ENCODE measurements at places on chromosomes 6 and 20. TPM values are rescaled to one million over a fixed set of nuclear protein-coding genes. Genes with fewer than 3 reads are reported as not detected.

HLA-DQB2 gene
- total RNA-seq = not detected

FAM217A gene
- not detected for total RNA-seq

NFATC2 gene
- total RNA-seq = 0.36 TPM

CDH26 gene
- total RNA-seq = not detected

HSPA1L gene
- 1.4 TPM for total RNA-seq

SLC22A3 gene
- total RNA-seq = 1.5 TPM

PROKR2 gene
- total RNA-seq = not detected

PTK6 gene
- total RNA-seq = not detected

PI16 gene
- total RNA-seq = 1.5 TPM

OR2H1 gene
- total RNA-seq = not detected

LY6G5C gene
- 1.1 TPM for total RNA-seq

DACT2 gene
- 0.98 TPM for total RNA-seq

ZNF391 gene
- 1.4 TPM for total RNA-seq

VSTM2L gene
- 1.4 TPM for total RNA-seq

TINAG gene
- total RNA-seq = not detected

C20orf202 gene
- total RNA-seq = 0.09 TPM

SULF2 gene
- 1.9 TPM for total RNA-seq

HCK gene
- total RNA-seq = not detected

SYNDIG1 gene
- total RNA-seq = 1.6 TPM

CD24 gene
- 4.5 TPM for total RNA-seq

DNAH8 gene
- total RNA-seq = 0.08 TPM

SLCO4A1 gene
- 0.72 TPM for total RNA-seq

GABRR2 gene
- 0.09 TPM for total RNA-seq

MYT1 gene
- total RNA-seq = not detected

MYO6 gene
- total RNA-seq = 16.4 TPM

ASIP gene
- total RNA-seq = not detected

PLCB1 gene
- 46.5 TPM for total RNA-seq

PNLDC1 gene
- total RNA-seq = not detected

TSPO2 gene
- not detected for total RNA-seq

GRM4 gene
- total RNA-seq = 0.08 TPM

PRDM13 gene
- not detected for total RNA-seq

IRF4 gene
- total RNA-seq = not detected

NMBR gene
- not detected for total RNA-seq

MDFI gene
- not detected for total RNA-seq

OPN5 gene
- not detected for total RNA-seq

TFAP2A gene
- total RNA-seq = not detected

PREX1 gene
- 3.5 TPM for total RNA-seq

RSPH9 gene
- total RNA-seq = 0.57 TPM

ABHD16B gene
- total RNA-seq = not detected
